ENCODE measurements at places on chromosomes 16 and 17.
A peak's percentile ranks its signal among the peaks of the same experiment; 100 is the strongest.

DNA sequence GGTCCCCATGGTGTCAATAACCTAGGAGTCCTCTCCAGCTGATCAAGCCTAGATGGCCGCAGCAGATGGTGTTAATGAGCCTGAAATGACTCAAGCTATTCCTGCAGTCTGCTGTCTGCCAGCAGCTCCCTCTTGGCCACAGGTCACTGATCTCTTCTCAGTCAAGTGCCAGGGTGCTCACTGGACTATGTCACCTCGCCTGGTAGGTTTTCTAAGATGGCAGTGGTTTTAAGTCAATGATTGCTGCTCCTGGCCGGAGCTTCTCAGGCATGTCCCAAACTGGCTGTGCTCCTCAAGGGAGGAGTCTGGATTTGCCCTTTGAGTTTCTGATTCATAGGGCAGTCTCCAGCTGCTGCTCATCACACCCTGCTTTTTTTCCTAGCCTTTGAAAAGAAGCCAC is 58.6 kb upstream of the SHISA6 start:
- DNase-seq, result no peak

DNA sequence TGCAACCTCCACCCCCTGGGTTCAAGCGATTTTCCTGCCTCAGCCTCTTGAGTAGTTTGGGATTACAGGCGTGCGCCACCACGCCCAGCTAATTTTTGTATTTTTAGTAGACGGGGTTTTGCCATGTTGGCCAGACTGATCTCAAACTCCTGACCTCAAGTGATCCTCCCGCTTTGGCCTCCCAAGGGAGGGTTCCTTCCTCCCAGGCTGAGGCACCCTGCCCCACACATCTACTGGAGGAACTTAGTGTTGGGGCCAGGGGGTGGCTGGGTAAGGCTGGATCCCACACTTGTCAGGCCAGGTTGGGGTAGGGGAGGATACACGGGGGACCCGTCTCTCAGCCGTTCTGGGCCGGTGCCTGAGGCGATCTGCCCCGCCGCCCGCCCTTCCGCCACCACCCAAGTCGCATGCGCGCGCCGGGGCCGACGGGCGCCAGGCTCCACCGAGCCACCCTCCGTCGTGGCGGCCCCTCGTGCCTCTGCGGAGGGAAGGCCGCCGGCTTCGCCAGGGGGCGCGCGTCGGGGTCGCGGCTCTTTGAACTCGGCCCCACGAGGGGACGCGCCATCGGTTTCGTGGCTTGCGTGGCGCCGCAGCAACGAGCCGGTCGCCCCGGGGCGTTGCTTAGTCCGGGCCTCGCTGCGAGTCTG is 15.9 kb downstream of the GRB7 start:
- no peak for DNase-seq

GRCh38 chr17:73281928-73282327 is 20.2 kb upstream of the CPSF4L start:
- DNase-seq, result no peak

DNA sequence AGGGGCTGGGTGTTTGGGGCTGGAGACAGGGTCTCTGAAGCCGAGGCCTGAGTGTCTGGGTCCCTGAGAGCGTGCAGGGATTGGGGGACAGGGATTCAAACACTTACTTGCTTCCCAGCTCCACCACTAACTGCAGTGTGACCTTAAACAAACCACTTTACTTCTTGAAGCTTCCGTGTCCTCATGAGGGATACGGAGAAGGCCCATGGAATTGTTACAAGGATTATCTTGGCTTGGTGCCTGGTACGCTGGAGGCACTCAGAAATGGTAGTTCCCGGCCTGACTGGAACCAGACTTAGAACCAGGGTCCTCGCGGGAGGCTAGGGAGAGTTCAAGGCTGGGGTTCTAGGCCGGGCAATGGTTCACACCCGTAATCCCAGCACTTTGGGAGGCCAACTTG is 2.9 kb upstream of the CXCL16 start:
- DNase-seq, result no peak

GRCh38 chr17:83086199-83086880 is 6.9 kb downstream of the METRNL start:
- peak; percentile 29 for DNase-seq
